ENCODE measurements at places on chromosomes 3 and 15. TPM values are rescaled to one million over a fixed set of nuclear protein-coding genes. Genes with fewer than 3 reads are reported as not detected.

GRCh38 chr15:53808058-53808706 lies 48.7 kb upstream of the WDR72 start:
- H3K27ac ChIP-seq: no peak overlapping the region
- H3K36me3 ChIP-seq: no peaks in the 10 kb centered on the region
- no peaks in the 10 kb centered on the region for H3K4me1 ChIP-seq

- H3K36me3 ChIP-seq: peaks cover 9% of the 10 kb centered on the region
- peak overlapping the region; percentile 36 for H3K27ac ChIP-seq
- H3K27me3 ChIP-seq: peaks cover 91% of the 10 kb centered on the region
Measured at GRCh38 chr15:37098468-37099318, 1.7 kb downstream of the MEIS2 start.

- peaks cover 11% of the 10 kb centered on the region for H3K4me1 ChIP-seq
- peaks cover 7% of the 10 kb centered on the region for H3K36me3 ChIP-seq
- DNase-seq: no peak
- no peak overlapping the region for H3K4me3 ChIP-seq
Measured at GRCh38 chr3:171383206-171384018, 76.8 kb downstream of the TNIK start.

GRCh38 chr3:112982710-112983109 lies 7.8 kb upstream of the CD200R1 start:
- H3K27me3 ChIP-seq: no peaks in the 10 kb centered on the region
- peaks cover 45% of the 10 kb centered on the region for H3K4me1 ChIP-seq
- no peak overlapping the region for H3K27ac ChIP-seq
- H3K4me3 ChIP-seq: no peak overlapping the region
- DNase-seq: no peak

NR2F2 gene
- total RNA-seq: not detected

CPNE4 gene
- not detected for total RNA-seq

CELF6 gene
- total RNA-seq: 0.29 TPM

TCAIM gene
- 13.7 TPM for total RNA-seq

Measured in activated CD8-positive, alpha-beta memory T cell treated with anti-CD3 and anti-CD28 coated beads, Interleukin-2, amount 10 ng/mL, durations not matched to agents 7 days and 5 days (primary cell).